ENCODE measurements at places on chromosomes 2 and 18.

- DNase-seq, result no peak
These were observed 393.6 kb downstream of the ZEB2 start for GRCh38 chr2:144126302-144126701.

- DNase-seq, result no peak
These were observed 66.0 kb upstream of the ST3GAL5 start for GRCh38 chr2:85954590-85955458.

DNA sequence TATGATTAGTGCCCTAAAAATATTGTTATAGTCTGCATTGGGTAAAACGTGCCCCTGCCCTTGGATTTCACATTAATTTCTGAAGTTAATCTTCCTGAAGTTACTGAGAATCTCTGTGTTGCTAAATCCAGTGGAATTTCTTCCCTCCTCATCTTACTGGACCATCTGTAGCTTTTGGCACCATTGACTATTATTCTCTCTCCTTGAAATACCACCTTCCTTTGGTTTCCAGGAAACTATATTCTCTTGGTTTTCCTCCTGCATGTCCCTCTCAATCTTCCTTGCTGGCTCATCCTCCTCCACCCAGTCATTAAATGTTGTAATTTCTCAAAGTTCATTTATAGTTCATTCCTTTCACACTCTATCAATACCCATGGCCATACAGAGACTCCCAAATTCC is 110.6 kb upstream of the SLC35G4 start:
- DNase-seq, result peak; percentile 32

- DNase-seq, result no peak
These were observed 63.2 kb downstream of the CCDC74A start for GRCh38 chr2:131590896-131591295.

DNA sequence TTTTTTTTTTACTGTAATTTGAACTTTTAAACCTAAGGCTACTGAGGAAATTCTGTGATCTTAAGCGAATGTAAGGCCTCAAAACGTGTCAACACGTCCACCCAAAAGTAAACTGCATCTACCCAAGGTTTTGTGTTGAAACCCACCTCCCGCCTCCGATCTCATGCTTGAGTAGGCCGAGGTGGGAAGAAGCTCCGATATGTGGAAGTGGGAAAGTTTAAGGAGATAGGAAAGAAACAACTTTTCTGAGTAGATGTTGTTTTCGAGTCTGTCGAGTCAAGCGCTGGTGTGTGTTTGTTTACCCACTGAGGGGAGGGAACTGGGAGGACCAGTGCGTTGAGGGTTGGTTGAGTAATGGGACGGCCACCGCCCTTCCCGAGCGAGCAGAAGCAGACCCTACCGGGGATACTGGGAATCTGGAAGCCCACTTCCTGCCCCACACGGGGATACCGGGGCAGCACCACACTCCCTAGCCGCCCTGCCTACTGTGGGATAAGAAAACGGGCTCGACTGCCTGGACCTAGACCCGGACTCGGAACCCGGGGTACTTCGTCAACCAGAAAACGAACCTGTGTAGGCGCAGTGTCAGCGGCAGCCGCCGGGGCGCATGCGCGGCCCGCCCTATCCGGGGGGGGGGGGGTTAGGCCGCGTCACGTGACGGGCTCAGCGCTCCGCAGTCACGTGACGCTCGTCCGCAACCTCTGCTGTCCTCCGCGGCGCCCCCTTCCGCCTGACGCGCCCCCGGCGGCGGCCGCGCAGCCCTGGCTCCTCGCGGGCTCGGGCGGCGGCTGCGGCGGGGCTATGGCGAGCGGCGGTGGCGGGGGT is at the start of gene RETREG2:
RETREG2 (plus strand) TSS at position 724 of the 825 bp plus-strand sequence; CDS start at position 802, 78 bp downstream.
- DNase-seq, result peak; percentile 85

DNA sequence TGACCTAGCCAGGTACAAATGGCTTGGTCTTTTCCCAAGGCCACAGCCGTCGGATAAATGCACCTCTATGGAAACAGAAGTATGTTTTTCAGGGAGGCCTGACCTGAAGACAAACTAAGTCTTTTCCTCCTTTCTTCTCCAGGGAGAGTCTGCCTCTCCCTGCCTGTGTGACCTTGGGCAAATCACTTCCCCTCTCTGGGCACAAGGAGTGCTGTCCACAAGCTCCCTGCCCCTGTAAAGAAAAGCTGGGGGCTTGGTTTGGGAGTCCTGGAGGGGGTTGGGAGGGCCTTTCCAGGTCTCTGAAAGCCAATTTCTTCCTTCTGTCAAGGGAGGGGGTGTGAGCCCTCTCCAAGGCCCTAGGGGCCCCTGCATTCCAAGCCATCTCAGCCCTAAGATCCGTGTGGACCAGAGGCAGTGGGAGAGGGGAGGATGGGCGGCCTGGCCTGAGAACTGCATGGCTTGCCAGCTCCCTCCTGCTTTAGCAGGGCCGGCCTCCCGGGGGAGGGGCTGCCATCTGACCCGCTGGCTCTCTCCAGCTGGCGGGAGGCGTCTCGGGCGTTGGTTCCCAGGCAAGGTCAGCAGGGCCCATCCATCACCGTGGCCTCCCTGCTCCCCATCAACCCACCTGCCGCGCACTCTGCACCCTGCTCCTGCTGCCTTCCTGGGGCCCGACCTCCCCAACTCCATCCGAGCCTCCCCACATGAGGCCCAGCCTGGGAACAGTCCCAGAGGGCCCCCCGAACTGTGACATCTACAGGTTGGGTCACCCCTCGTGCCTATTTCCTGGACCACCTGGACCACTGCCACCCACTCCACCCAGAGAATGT is 61.4 kb downstream of the SMAD7 start:
- DNase-seq, result no peak

- no peak for DNase-seq
These were observed 2.7 kb upstream of the DCC start for GRCh38 chr18:52337276-52337675.

DNA sequence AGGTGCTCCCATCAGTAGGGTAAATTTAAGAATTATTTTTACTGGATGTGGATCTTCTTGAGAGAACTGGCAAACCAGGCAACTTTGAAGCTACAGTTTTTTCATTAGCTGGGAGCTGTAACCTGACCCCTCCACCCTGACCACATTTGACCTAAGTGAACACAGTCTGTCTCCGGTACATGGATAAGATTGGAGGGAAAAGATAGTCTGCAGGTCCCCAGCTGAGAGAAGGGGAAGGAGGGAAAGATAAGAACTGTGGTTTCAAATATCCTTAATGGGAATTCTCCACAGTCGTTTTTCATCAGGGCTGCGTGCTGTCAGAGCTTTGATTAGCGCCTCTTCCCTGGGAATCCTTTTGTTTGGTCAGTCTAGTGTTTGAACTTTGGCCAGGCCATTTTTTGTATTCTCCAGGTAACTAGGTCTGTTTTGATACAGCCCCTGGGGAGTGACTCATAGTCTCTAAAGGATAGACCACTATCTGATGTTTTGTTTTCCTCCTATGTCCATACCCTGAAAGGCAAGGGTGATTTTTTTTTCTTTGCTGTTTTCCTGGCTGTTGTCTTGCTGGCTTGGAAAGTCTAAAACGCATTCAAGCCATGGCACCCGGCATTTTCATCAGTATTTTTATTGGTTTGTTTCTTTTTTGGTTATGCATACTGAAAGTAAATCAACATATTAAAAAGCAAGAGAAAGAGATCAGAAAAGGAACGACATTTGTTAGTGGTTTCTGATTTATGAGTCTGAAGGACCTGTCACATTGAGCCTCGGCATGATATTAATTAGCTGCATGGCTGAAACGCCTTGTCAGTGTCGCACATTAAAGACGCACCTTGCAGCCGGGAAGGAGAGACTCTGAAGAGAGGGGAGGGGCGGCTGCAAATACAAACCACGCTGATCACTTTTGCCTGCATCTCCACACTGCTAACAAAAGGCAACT is 183.4 kb upstream of the FN1 start:
- DNase-seq, result peak; percentile 76

Data from LHCN-M2 (cell line).